Dermis blood vessel endothelial cell (primary cell): ENCODE measurements at places on chromosomes 4 and X. TPM values are rescaled to one million over a fixed set of nuclear protein-coding genes. Genes with fewer than 3 reads are reported as not detected.

NIPAL1 gene
- total RNA-seq: 0.47 and 0.68 TPM in 2 replicates

NDNF gene
- 4.1 and 6.7 TPM in 2 replicates for total RNA-seq

TCEAL7 gene
- 0.28 and 1.2 TPM in 2 replicates for total RNA-seq

CLOCK gene
- total RNA-seq: 20.3 and 26.0 TPM in 2 replicates

KLF8 gene
- 0.37 and 0.85 TPM in 2 replicates for total RNA-seq

ADAM29 gene
- not detected in 2 replicates for total RNA-seq

KCND1 gene
- 0.34 and 0.79 TPM in 2 replicates for total RNA-seq

SLC34A2 gene
- 0.14 and 0.34 TPM in 2 replicates for total RNA-seq

CXCR3 gene
- total RNA-seq: not detected in 2 replicates

MXRA5 gene
- total RNA-seq: under 0.01 TPM in 2 replicates

GAGE12C gene
- total RNA-seq: not detected in 2 replicates

TMEM31 gene
- not detected in 2 replicates for total RNA-seq

FAM90A26 gene
- not detected in 2 replicates for total RNA-seq

KCTD8 gene
- 0.65 and 1.0 TPM in 2 replicates for total RNA-seq

DKK2 gene
- not detected in 2 replicates for total RNA-seq

RENBP gene
- total RNA-seq: 12.1 and 27.4 TPM in 2 replicates
